ENCODE measurements at places on chromosomes 7 and 10.

- no peak for DNase-seq
Measured at GRCh38 chr10:116470071-116470470, 42.4 kb downstream of the PNLIPRP3 start.

DNA sequence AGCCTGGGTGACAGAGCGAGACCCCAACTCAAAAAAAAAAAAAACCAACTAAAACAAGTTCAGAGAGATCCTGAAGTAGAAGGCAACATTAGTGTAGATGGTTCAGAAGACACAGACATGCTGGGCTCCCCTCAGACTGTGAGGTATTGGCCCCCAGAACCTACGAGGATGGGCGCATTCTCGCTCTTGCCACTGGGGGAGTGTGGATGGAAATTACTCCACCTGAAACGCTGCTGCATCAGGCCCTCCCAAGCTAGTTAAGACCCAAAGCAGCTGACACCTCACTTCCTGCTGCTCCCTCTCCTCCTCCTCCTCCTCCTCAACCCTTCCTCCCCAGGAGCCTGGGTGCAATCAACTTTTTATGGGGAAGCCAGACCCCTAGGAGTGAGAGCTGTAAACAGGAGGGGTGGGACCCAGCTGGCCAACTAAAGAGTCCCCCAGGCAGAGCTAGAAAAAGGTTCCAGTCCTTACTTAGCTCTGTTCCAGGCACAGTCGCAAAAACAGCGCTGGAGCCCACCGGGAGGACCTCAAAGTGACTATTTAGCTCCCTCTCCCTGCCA, 7.4 kb downstream of the SH3PXD2A start:
- no peak for DNase-seq

- no peak for DNase-seq
Measured at GRCh38 chr10:125006188-125006680, 64.3 kb downstream of the ZRANB1 start.

DNA sequence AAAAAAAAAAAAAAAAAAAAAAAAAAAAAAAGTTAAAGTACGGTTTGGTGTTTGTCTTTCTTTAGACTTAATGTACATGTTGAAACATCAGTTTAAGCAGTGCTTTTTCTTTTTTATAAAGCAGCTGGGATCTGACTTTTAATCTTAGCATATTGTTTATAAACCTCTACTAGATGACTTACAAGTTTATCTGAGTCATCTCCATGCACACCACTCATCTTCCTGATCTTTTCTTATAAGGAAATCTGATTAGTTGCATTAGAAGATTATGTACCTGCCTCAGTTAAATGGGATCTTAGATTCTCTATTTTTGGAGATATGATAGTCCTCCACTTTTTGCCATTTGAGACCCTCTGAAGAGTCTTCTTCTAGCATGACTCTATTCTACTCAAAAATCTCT, 391.9 kb upstream of the LRGUK start:
- DNase-seq: no peak

DNA sequence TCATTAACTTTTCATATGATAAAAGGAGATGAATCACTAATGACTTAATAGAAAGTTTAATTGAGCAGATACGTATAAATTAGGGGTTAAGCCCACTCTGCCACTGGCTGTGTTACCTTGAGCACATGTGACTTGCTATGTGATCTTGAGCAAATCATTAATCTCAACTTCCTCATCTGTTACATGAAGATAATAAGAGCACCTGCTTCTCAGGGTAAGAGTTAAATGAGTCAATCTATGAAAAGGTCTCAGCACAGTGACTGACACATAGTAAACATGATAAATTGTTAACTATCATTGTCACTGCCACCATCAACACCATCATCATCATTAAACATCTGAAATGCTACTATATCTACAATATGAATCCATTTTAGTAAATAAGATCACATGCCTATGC, 110.8 kb downstream of the TPK1 start:
- DNase-seq: peak; percentile 60

GRCh38 chr7:27994639-27995038, 186.0 kb downstream of the JAZF1 start:
- DNase-seq: no peak

GRCh38 chr7:143892527-143893300, 9.3 kb downstream of the TCAF1 start:
- peak; percentile 87 for DNase-seq

- DNase-seq: no peak
Measured at GRCh38 chr7:106243893-106244292, 40.9 kb downstream of the NAMPT start.

GRCh38 chr10:76942628-76943416, 694.8 kb downstream of the KCNMA1 start:
- DNase-seq: no peak

DNA sequence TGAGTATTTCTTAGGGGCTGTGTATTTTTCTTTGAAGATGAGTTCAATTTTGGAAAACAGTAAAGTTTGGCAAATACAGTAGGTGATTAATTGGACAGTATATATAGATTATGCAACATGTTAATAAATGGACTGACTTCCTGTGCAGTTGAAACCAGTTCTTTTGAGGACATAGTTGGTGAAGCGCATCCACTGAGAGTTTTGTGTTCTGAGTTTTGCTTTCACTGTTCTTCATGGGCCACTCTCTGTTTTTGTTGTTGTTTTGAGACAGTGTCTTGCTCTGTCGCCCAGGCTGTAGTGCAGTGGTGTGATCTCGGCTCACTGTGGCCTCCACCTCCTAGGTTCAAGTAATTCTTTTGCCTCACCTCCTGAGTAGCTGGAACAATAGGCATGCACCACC, 109.0 kb downstream of the SDHAF3 start:
- no peak for DNase-seq

DNA sequence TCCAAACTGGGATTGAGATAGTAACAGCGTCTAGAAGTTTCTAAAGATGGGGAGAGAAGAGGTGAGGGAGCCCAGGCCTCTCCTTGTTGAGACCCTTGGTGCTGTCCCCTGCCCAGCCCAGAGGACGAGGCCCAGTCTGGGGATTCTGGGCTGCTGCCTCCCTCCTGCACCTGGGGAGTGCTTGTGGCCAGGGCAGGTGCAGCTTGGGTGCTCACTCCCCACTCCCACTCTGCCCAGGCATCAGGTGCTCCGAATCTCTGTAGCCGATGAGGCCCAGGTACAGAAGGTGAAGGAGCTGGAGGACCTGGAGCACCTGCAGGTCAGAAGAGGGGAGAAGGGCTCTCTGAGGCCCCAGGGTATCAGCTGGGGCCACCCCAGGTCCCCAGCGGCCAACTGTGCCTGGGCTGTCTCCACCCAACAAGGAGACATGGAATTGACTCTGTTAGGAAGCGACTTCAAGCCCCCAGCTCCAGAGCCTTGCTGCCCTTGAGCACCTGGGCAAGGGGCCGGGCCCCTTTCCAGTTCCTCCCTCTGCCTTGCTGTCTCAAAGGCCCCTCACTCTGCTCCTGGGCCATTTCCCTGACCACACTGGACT, 664 bp downstream of the CPA1 start:
- DNase-seq: no peak

- DNase-seq: no peak
Measured at GRCh38 chr10:30819341-30820181, 190.0 kb upstream of the LYZL2 start.

GRCh38 chr10:75191821-75192568, 18.6 kb upstream of the VDAC2 start:
- DNase-seq: peak; percentile 73

DNA sequence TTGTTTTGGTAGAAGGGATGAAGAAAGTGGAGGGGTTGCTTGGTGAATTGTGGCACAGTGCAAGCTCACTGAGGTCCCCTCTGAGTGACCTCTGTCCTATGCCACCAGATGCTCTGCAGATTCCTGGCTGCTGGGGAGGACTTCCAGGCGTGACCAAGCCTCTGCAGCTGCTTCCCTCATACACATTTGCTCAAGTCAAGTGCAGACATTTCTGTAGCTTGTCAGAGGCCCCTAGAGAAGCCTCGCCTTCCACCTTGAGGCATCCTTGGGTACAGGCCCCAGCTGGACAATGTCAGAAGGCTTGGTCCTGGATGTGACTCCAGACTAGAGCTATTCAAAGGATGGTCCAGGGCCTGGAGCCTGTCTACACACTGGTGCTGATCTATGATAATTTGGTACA, 464.2 kb downstream of the PLXNA4 start:
- DNase-seq: no peak

Data from ACHN (cell line).